Non-pigmented ciliary epithelial cell (primary cell): ENCODE measurements at places on chromosomes 3 and 15.

DNA sequence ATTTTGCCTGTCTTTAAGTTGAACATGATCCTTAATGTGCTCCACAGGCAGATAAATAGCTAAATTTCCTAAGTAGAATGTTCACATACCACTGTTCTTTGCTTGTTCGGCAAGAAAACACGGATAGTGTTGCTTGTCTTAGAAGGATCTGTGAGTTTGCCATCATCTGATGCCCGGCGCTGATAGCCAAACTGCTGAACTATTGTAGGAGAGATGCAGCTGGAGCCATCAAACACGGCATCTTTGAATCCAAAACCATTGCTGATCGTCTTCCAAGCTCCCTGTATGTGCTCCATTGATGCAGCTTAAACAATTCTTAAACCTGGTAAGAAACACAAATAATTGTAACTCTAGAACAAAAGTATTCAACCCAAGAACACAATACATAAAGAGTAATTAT, 45.5 kb downstream of the RAF1 start:
- DNase-seq = no peak

DNA sequence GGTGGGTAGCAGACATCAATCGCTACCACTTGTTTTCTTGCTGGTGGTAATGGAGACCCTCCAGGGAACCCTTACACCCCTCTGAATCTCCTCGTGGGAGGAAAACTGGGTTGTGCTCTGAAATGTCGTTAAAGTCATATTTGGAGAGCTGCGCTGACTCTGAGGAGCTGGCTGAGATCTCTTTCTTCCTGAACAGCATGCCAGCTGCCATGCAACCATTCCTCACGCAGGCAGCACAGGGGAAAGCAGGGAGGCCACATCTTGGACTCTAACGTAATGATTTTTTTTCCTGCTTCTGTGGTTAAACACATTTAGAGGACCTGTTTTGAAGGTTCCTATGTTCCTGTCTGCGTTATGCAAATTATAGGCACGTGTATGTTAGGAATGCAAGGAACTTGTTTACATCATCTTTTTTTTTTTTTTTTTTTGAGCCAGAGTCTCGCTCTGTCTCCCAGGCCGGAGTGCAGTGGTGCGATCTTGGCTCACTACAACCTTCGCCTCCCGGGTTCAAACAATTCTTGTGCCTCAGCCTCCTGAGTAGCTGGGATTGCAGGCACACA, 156.7 kb downstream of the TJP1 start:
- no peak for DNase-seq

DNA sequence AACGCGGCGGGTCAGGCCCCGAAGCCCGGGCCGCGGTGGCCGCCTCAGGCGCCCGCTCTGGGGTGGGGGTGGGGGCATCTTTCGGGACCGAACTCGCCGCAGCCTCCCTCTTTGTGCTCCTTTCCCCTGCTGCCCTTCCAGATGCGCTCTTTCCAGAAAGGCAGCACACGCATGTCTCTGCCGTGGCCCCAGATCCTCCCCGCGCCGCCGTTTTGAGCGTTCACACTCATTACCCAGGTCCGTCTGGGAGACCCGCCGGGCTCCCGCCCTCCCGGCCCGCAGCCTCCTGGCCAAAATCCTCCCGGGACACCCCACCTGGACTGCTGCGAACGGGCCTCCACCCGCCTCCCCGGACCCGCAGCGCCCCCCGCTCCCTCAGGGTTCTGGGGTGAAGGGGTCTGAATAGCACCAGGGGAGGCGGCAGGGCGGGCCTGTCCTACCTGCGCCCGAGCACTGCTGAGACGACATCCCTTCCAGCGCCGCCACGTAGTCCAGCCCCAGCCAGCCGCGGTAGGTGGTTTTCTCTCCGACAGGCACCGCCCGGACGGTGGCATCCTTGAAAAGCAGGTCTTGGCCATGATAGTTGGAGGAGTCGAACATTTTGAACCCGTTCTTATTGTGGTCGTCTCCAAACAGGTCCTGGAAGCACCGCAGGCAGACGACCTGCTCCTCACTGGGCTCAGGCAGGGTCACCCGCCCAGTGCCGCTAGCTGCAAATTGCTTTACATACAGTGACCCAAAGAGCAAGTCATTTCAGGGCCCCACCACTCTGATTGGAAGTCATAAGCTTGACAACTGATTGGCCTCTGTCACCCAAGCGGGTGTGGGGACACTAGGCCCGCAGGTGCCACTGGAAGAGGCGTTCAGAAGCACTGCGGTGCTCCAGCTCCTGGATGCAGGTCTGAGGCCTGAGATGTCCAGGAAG, 25.9 kb downstream of the MELTF start:
- no peak for DNase-seq

- DNase-seq = no peak
These were observed 110.1 kb upstream of the GBE1 start for GRCh38 chr3:81871358-81872155.

DNA sequence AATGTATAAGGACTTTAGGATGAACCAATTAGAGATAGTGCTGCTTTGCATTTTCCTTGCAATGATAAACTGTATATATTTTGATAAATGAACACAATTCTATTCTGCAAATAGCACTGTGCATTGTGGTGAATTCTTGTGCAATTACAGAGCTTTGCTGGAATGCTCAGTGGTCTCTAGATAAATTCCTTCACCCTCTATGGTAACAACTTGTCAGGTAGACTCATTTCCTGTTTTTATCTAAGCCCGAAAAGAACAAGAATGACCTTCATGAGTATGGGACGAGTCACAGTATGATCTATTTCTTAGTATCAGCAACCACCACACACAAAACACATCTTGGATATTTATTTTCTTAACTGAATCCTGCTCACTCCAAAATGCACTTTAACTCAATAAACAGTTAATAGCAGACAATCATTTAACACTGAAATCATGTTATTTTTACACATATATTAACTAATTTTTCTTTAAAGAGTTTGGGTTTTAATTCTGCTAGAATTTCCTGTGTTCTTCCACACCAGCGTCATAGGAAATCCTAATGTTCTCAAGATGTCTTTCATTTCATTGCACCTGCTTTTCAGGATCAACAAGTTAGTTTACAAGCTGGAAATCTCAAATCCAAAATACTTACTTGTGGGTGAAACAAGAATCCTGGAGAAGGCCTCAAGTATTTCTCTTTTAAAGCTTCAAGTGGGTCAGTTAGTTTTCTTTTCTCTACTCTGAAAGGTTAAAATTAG, 551.2 kb downstream of the MECOM start:
- DNase-seq = peak; percentile 95

DNA sequence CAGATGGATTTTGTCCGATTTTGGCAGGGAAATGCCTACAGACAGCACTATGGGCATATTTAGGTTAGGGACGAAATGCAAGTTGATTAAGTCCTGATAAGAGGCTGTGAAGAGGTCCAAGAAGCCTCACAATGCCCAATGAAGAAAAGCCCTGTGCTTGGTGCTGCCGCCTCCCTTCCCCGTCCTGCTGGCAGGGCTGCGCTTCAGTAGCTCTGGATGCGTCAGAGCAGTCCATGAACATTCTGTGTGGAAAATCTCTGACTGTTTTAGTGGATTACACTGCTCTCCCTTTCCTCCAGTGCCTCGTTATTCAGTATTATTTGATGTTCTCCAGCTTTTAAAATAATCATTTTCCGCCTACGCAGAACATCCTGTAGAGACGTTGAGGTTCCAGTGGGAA, 39.6 kb downstream of the MLH1 start:
- DNase-seq = no peak
